NCI-H524 treated with DMSO at 0.1 percent for 48 hours (cell line): ENCODE measurements at places on chromosomes 7 and 10.

DNA sequence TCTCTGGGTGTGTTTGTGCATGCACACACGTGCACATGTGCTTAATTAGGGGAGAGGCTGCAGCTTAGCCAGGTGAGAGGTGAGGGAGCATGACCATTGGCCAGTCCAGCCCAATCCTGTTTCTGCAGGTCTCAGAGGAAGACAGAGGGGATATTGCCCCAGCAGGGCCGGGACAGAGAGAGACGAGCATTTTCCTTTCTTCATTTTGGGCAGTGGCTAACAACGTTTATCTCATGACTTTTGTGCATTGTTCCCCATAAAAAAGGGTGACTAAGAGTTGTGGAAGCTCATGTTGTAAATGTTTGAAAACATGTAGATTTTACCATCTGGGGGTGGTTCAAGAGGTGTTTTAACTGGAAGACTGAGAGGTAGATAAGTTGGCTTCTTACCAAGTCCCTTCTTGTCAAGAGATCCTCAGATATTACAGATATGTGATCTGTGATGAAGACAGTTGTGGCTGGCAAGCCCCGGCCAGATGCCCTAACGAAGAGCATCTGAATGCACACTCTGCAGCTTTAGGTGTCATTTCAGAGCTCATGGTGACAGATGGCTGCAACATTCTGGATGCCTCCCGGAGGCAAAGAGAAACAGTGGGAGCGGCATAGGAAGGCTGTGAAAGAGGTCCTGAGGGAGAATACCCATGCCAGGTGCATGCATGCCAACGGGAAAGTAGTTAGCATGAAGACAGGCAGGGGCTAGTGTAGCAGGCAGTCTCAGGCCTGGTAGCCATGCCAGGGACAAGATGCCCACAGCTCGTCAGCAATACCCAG lies 16.7 kb upstream of the DMBT1 start:
- DNase-seq = peak; percentile 36

DNA sequence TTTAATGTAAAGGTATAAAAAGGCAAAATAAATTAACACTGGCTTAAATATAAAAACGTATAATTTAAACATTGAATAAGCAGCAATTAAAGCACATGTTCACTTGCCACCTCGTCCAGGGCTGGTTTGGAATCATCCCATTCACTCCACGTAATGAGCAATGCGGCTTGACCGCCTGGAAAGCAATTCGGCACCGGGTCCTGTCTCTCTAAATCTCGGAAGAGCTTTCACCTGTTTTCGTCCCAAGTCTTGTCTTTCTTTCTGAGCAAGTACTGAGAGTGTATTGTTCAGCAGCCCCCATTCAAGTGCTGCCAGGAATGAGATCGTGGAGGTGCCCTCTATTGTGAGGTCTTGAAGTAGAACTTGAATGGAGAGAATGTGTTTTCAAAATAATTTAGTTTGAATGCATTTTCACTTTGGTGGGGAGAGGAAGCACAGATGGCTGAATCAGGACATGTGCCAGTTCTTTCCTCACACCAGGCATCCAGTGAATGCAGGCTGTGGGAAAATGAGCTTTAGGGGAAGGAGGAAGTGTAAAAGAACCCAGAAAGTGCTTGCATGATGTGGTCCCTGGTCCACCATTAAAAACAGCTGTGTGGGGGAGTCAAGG lies 515.2 kb downstream of the REEP3 start:
- DNase-seq = no peak

DNA sequence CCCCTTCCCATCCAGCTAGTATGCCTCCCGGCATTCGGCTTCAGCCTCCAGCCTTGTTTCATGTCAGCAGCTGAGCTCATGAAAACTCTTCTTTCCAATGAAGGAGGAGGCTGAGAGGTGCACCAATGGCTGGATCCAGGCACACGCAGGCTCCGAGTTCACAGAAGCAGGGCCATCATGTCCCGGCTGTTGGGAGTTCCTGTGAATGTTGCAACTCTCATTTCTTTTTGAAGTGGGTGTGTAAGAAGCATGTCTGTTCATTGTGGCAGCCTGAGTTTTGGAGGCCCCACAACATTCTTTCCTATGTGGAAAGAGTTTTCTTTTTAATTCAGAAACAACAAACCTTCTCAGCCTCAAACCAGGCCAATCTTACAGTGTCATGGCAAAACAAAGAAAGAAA lies 89.7 kb downstream of the PTPRE start:
- DNase-seq = no peak

- peak; percentile 12 for DNase-seq
These were observed 1002.0 kb downstream of the LRMDA start for GRCh38 chr10:76433161-76434005.

- DNase-seq = no peak
These were observed 23.7 kb downstream of the GBF1 start for GRCh38 chr10:102269017-102269416.

- DNase-seq = no peak
These were observed 36.5 kb downstream of the EMX2 start for GRCh38 chr10:117578999-117579590.

DNA sequence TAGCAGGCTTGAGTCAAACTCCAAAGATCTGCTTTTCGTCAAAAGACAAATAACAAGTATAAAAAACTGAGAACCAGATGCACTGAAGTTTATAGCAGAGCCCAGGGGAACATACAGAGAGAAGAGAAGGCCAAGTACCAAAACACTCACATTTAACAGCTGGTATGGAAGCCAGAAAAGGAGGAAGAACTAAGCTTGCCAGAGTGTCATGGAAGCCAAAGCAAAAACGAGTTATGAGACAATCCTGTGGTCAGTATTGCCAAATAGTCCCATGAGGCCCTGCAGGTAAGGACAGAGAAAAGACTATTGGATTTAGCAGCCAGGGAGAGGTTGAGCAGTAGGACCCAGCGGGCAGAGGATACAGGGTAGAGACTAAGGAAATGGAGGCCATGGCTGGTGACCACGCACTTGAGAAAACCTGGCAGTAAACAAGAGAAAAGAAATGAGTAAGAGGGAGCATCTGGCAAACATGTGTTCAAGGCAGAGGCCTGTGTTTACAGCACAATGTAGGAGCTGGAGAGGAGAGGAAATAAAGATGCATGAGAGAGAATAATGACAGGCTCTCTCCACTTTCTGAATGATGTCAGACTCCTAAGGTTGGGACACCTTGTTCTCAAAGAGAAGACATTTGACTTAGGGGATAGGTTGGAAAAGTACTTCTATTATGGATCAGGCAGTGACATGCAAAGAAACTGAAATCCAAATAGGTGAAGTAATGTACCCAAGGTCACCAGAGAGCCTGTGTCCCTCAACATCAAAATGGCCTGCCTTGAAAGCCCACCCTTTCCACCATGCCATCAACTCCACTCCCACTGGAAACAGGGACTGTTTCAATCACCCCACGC lies 9.1 kb downstream of the CREB3L2 start:
- DNase-seq = no peak

DNA sequence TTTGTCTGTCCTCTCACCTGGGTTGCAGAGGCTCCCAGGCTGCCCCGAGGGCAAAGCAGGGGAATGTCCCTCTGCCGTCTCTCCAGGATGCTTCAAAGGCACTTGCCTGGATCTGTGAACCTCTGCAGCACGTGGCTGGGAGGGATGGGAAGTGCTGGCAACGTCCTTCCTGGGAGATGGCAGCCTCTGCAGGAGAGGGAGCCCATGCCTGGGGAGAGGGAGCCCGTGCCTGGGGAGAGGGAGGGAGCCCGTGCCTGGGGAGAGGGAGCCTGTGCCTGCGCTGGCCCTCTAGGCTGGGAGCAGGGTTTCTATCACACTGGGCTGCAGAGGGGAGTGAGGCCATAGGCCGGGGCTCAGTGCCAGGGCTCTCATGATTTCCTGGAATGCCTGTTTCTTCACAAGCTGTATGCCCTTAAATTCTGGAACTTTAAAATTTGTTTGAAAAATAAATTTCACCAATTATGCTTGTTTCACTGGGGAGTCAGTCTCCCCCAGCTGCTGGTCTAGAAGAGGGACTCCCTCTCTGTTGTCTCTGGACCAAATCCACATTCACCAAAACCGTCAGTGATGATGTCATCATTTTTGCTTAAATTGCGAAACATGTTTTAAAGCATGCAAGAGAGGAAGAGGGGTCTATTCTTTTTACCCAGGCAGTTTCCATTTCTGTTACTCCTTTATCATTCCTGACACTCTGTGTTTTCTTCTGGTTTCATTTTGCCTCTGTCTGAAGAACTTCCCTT lies 135.7 kb downstream of the DNAJB6 start:
- no peak for DNase-seq

- DNase-seq = no peak
These were observed 238.5 kb downstream of the PHF14 start for GRCh38 chr7:11212080-11212711.

DNA sequence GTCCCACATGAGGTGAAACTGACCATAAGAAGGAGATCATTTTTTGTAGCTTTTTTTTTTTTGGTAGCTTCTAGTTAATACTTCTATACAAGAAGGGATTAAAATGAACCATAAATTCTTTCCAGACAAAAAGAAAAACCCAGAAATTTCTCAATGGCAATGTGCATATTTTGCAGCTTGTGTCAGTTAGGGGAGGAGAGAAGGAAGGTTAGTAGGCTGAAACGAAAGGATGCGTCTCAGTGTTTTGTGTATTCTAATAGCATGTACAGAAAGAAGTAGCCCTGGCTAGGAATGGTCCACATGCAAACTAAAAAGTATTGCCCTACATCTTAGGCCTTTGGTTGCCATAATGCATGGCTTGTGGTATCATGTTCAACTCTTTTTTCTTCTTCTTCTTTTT lies 90.6 kb downstream of the CACNB2 start:
- no peak for DNase-seq

GRCh38 chr7:108789451-108789850 lies 219.8 kb downstream of the DNAJB9 start:
- DNase-seq = no peak

DNA sequence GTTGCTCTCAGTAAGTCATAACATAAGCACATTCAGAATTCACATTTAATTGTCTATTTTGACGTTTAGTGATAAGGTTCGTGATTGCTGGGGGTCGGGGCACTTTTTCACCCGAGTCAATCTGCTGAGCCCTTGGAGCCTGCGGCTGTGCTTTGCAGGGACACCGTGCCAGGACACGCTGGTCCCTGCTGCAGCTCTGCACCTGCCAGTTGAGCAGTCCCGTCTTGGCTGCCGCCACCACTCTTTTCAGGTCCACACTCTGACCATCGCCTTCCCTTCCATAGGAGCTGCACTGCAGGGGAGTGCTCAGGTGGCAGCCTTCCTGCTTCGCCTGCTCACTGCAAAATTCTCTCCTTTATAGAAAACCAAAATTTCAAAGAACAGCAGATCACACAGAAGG lies 36.4 kb downstream of the CUL1 start:
- no peak for DNase-seq

DNA sequence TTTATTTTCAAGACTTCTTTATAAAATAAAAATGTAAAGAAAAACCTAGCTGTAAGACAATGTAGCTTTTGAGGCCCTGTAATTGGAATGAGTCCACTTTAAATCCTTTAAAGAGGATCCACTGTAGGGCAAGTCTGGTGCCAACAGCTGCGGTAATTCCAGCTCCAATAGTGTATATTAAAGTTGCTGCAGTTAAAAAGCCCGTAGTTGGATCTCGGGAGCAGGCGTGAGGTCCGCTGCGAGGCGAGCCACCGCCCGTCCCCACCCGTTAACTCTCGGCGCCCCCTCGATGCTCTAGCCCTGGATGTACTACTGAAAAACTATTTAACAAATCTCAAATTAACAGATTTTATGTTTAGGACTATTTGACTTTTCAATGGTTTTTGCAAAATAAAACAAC lies 414.7 kb upstream of the SEMA3C start:
- DNase-seq = no peak

GRCh38 chr7:3204526-3204925 lies 96.5 kb upstream of the SDK1 start:
- no peak for DNase-seq

DNA sequence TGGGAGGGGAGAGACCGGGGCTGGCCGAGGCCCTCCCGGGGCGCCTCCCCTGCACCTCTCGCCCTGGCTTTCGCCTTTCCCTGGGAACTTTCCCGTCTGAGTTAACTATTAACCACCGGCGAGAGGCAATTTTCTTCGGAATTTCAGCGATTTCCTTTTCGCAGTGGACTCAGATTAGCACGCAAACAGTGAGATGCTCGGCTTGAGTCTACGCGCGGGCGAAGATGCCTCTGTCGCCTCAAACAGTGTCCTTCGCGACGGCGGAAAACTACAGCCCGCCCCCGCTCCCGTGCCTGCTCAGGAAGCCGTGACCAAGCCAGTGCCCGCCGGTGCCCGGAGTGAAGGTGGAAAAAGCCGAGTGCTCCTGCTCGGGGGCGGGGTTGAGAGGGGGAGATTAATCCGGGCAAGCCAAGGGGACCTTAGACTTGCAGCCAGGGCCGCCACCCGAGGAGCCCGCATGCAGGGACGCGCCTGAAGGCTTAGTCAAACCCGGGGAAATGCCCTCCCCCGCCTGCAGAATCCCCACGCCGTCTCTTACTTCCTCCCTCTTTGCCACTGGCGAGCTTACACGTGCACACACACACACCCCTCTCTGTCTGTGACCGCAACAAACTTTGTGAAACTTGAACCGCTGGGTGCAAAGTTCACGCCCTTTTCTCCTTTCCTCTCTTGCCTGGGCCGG lies 14.5 kb upstream of the PAX2 start:
- DNase-seq = no peak

- no peak for DNase-seq
These were observed 889 bp downstream of the OR2A2 start for GRCh38 chr7:144110272-144110671.

GRCh38 chr10:130364631-130365411 lies 228.6 kb downstream of the GLRX3 start:
- DNase-seq = no peak

- DNase-seq = no peak
These were observed 1.4 kb downstream of the ZNF282 start for GRCh38 chr7:149196705-149197171.

- no peak for DNase-seq
These were observed 32.7 kb upstream of the RBAK start for GRCh38 chr7:5012985-5013384.

DNA sequence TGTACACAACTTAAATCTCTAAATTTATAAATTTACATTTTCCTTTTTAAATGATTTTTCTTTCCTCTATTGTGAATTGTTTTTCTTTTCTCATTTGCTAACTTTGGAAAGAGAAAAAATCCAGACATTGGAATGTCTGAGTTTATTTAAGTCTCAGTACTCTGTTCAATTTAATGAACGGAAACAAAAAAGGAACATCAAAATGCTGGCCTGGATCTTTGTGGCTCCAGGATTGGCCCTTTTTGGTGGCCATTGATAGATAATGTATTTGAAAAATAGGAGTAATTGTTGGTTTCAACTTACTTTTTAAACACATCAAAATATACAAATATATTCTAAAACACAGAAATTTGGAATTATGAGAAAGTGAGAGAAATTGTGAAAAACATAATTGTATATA lies 336.0 kb downstream of the SUGCT start:
- DNase-seq = no peak

GRCh38 chr7:155545348-155545747 lies 1.0 kb downstream of the CNPY1 start:
- DNase-seq = no peak

DNA sequence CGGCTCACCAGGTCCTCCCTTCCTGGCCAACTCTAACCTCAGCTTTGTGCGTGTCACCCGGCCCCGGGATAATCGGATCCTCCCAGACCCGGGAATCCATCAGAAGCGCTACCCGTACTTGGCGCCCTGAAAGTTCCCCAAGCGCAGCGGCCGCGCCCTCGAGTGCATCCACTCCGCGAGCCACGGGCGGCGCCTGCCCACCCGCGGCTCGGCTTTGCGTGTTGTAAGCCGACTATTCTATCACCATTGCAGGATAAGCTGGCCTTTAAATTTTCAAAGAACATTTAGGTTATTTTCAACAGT lies 35.7 kb upstream of the EBLN1 start:
- DNase-seq = no peak
